ENCODE measurements at places on chromosomes 7 and 10. TPM values are rescaled to one million over a fixed set of nuclear protein-coding genes. Genes with fewer than 3 reads are reported as not detected.

- DNase-seq = no peak
Measured at GRCh38 chr10:5971886-5972285, 5.5 kb downstream of the IL15RA start.

DNA sequence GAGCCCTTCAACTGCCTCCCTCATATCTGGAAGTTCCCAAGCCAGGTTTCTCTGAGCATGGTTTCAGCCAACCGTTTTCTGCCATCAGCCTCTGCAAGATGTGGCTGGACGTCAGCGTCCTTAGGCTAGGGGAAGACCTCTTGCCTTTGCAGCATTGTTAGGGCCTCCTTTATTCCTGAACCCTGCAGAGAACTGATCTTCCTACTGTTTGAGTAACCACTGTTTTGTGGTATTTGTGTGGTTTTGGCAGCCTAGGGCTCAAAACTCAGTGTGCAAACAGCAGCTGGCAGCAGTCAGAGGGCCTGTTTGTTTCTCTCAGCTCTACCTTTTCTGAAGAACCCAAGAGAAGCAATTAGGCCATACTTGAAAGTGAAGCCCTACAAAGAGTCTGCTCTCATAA, 83.4 kb upstream of the SEMA3E start:
- no peak for DNase-seq

GRCh38 chr10:11489591-11489990, 121.9 kb downstream of the USP6NL start:
- DNase-seq = no peak

GRCh38 chr10:9012312-9012711, 957.8 kb downstream of the GATA3 start:
- no peak for DNase-seq

DNA sequence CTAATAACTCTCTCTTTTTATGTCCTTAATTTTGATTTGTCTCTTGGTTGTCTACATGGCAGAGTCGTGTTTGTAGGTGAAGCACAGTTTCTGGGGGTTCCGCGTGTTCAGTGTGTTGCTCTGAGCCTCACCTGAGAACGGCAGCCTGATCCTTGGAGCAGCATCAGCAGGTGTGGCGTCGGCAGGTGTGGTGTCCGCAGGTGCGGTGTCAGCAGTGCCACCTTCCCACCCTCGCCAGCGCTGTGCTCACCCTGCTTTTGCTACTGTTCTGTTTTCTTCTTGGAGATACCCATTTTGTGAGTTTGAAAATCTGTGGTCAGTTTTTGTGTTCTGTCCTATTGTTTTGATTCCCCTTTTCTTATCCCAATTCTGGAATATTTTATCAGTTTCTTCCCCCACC, 406.6 kb downstream of the GLRX3 start:
- no peak for DNase-seq

DNA sequence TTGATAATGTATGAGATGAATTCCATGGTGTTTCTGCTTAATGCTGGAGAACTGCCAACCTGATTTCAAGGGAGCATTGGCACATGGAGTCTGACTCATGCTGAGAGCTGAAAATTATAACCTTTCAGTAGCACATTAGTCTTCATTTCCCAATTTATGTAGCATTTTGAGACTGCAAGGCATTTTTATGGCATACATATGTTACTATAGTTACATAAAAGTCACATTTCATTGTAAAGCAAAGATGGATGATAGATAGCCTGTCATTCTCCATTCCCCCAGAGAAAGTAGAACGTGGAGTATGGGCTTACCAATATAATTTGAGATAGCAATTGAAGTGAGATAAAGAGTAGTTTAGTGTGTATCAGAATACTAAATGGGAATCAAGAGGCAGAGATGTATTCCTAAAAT, 103.1 kb downstream of the SLC16A9 start:
- no peak for DNase-seq

GRCh38 chr10:11156480-11156879, 138.8 kb downstream of the CELF2 start:
- DNase-seq = no peak

DNA sequence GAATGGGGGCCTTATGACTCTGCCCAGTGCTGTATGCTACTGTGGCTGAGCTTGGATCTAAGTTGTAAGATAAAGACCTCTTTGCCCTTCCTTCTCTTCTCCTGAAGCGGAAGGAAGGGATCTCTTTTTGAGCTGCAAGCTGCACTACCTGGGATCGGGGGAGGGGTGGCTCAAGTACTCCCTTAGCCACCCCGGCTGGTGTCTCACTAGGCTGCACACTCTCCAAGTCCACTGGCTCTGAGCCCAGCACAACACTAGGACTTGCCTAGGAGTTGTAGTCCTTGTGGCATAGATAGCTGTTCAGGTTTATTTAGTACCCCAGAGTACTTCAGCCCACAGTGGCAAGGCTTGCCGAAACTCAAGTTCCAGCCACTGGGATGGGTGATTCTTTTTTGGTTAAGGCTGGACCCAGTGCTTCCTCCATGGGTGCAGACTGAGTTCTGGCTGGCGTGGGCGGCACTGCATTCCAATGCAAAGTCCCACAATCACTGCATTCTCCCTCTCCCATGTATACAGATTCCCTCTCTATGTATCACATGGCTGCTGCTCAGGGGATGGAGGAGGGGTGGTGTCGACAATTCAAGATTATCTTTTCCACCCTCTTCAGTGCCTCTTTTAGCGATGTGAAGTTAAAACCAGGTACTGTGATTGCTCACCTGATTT, 76.2 kb upstream of the SLC25A13 start:
- no peak for DNase-seq

- DNase-seq = no peak
Measured at GRCh38 chr7:142642316-142642715, 107.0 kb upstream of the PRSS1 start.

- DNase-seq = no peak
Measured at GRCh38 chr10:6574664-6575176, 5.4 kb downstream of the PRKCQ start.

MCM10 gene
- 4.5 TPM for total RNA-seq

ZYX gene
- 37.9 TPM for total RNA-seq

AKR1C8 gene
- not detected for total RNA-seq

LEP gene
- not detected for total RNA-seq

EFCAB10 gene
- total RNA-seq = not detected

TMEM196 gene
- total RNA-seq = 1.0 TPM
